ENCODE measurements at places on chromosomes 11 and 22.

DNA sequence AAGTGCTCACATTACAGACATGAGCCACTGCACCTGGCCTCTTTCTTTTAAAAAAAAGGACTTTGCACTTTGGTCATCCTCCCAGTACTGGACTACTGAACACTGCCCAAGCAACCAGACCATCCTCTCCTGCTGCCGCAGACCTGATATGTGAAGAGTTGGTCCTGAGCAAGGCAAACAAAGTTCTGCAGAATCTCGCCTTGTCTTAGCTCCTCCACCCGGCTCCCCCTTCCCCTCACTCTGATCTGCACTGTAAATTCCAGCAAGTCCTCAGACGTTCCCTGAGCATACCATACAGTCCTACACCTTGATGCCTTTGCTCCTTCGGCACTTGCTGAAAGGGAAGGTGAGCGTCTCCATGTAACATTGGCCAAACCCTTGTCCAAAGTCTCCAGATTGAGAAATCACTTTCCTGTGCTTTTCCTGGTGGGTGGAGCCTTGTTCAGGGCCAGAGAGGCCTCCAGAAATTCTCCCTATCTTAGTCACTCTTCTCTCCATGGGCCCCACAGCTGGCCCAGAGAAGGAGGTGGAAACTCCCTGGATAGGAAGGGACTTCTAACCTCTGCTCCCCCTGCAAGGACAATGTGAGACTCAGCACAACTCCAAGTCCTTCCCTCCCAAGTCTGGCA, 47.0 kb upstream of the TIMP3 start:
- DNase-seq = peak; percentile 60

DNA sequence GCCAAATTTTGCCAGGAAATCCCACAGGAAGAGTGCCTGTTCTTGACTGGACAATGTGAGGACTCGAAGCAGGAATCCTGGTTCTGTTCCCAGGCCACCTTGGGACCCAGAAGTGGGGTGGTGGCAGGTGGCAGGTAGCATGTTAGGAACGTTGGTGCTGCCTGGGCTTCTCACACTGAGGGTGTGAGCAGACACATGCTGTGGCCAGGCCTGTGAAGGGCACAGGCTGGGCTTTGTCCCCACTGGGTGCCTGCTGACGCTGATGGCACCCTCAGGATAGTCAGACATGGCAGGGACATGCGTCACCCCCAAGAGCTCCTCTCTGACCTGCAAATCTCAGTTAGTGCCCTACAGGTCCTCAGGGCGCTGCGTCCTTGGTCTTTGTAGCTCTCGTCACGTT, 21.1 kb upstream of the NECTIN1 start:
- no peak for DNase-seq

DNA sequence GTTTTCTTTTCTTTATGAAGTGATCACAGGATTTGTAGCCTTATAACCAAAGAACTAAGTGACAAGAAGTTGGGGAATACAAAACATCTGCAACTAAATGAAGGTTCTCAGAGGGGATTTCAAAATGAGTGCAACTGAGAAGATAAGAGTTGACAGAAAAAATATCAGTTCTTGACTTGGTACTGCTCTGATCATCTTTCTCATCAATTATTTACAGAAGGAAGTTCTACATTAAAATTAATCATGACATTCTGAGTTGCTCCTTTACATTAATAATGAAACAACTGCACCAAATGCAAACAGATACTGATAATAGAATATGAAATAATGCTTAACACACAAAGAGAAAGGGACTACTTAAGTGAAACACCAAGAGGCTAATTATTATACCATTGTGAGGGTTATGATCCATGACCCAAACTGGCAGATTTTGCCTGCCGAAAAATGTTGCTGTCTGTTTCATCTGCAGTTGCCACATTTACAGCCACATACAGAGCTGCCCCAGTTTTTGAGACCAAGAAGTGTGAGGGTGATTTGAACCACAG, 561.9 kb upstream of the ANO5 start:
- DNase-seq = no peak

DNA sequence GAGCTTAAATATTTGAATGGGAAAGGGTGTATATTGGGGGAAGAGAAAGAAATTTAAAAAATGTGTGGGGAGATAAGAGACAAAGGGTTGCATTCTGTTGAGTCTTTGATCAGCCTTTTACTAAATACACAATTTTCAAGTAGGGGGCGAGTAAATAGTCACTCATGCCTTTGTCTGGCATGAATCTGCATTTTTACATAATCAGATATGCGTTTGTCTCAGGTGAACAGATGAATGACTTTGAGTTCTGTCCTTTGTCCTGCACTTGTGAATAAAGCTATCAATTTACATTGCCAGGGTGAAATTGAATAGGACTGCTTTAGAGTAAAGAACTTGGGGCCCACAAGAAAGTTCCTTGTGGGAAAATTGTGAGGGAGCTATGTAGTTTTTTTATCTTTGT, 523.6 kb upstream of the LUZP2 start:
- peak; percentile 11 for DNase-seq

DNA sequence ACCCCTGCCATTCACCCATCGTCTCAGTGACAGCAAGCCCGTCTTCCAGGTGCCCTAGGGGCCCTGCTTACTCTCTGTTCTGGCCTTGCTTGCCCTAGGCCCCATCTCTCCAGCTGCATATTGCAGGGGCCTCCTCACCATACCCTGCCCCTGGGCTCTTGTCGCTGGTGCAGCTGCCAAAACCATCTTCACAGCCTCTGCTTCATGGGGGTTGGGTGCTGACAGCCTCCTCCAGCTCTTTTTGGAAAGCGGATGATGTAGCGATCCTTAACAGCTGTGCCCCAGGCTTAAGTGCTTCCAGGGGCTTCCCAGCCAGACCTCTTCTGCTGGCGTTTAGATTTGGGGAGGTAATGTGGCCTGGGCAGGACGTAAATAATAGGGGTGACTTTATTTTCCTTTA, 61.2 kb upstream of the SUSD2 start:
- DNase-seq = no peak

- no peak for DNase-seq
Observed at GRCh38 chr11:95301474-95301873, 70.5 kb upstream of the SESN3 start.

DNA sequence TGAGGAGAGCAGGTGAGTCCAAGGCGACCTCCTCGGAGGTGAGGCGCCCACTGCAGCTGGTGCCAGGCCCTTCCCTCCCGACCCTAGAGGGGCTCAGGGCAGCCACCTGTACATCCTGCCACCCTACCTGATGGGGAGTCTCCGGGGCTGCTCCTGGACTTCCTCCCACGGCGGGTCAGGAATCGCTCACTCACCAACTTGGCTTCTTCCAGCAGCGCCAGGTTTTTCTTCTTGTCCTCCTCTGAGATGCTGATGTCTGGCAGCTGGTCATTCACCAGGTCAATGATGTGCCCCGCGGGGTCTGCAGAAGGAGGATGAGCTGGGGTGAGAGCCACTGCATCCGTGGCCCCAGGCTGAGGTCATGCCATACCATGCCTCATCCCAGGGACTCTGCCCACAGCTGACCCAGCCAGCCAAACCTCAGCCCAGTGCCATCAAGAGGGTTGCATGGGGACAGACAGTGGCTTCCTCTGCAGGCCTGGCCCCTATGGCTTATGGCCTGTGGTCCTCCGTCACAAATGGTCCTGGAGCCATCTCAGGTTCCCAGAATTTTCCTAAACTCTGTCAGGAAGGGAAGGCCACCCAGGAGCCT, 61.0 kb upstream of the LYVE1 start:
- DNase-seq = no peak

- no peak for DNase-seq
Observed at GRCh38 chr11:74970852-74971395, 17.8 kb upstream of the NEU3 start.

DNA sequence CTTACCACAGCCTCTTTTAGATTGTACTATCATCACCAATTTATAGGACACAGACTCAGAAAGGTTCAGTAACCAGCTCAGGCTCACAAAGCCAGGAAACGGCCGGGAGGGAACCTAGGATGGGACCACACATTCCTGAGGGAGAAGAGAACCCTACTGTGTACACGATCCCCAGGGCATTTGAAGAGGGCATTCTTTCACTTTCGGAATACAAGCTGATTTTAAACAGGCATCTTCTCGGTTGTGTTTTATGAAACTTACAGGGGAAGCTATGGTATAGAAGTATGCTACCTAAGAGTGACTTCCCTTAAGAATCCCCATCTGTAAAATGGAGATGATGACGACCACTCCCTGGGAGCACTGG, 19.0 kb downstream of the SMCO4 start:
- peak; percentile 13 for DNase-seq

DNA sequence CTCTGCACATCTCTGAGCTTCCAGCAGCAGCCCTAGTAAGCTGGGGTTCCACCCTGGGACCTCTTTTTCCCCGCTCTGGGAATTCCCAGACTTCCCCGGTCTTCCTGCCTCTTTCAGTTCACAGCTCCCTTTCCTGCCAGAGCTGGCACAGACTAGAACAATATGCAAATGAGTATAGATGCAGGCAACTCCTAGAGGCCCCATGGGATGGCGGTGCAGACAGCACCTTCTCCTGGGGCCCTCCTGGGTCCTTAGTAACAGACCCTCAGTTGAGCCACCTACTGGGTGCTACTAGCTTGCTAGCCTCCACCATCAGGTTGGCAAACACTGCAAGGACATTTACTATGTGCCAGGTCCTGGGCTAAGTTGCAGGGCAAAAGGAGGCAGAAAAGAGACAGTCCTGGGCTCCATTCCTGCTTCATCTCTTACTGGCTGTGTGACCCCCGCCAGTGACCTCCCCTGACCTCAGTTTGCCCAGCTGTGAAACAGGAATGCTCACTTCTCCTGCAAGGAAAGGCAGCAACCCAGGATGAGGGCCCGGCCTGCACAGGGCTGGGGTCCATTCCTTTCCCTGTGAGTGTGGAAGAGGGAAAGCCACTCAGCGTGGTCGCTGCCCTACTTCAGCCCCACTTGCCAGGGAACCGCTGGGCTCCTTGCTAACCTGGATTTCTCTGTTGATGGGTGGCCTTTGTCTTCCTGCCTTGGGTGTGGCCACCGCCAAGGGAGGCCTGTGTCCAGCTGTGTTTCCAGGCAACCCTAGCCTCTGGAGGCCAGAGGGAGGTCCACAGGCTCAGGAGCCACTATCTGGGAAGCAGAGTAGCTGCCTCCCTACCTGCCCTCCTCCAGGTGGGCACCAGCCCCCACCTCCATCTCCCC, 7.3 kb downstream of the RELT start:
- no peak for DNase-seq

- no peak for DNase-seq
Observed at GRCh38 chr11:120908461-120909181, 115.3 kb upstream of the TBCEL start.

DNA sequence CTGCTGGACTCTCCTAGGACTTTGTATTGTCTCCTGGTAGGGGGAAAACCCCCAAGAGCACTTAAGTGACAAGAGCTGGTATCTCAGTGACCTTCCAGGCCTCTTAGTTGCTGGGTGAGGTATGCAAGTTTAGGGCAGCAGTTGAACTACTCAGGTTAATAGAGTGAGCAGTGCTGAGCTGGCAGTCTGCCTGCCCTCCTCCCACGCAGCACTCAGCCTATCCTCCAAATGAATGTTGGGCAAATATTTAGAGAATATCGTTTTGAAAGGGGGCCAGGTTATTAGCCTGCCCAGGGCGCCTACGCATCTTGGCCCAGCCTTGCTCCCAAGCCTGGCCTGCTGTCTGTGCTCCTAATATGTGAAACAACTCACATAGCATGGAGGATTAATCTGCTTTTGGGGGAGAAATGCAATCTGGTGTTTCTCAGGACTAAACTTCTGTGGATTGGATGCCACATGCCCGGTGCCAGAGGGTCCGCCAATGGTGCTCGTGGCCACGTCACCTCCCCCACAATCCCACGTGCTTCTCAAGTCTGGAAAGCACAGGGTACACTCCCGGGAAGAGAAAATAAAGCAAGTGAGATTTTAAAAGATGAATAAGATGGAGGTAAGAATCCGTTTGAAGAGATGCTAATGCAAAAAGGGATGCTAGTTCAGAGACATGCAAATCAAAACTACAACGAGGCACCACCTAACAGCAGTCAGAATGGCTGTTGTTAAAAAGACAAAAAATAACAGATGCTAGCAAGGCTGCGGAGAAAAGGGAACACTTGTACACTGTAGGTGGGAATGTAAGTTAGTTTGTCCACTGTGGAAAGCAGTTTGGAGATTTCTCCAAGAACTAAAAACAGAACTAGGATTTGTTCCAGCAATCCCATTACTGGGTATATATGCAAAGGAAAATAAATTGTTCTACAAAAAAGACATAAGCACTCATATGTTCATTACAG, 67.7 kb downstream of the SPON1 start:
- no peak for DNase-seq

DNA sequence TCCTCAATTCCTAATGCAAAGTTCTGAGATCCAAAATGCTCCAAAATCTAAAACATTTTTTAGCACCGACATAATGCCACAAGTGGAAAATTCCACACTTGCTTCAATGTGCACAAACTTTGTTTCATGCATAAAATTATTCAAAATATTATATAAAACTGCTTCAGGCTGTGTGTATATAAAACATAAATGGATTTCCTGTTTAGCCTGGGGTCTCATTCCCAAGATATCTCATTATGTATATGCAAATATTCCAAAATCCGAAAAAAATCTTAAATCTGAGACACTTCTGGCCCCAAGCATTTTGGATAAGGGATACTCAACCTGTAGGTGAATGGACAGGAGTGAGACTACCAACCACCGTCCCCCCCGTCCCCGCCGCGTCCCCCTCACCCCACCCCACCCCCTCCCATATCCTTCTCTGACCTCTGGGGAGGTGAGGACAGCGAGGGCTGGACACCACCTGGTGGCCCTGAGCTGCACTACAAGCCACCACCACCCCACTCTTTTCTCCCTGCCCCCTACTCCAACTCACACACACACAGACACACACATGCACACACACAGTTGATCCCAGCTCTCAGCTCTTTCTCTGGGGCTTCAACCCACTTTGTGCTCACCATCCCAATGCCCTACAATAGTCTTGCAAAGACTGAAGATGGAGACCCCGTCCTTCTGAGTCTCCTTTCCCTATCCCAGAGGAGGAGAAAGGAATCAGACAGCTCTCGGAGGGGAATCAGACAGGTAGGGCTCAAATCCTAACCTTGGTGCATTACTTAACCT, 101.0 kb downstream of the PDE2A start:
- peak; percentile 29 for DNase-seq

DNA sequence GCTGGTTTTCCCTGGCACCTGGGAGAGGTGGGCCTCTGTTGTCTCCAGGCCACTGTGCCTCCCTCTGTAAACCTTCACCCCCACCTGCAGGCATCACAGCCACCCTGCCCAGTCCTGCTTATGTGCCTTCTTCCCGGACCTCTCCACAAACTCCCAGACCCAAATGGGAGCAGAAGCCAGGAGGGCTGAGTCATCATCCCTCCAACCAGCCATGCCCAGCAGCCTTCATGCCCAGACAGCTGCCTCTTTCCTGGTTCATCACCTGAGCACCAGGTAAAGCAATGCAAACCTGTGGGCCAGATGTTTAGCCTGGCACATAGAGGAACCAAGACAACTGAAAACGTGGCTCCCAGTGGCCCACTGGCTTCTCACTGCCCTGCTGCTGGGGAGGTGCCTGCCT, 2.1 kb upstream of the TMPRSS4 start:
- DNase-seq = no peak

GRCh38 chr11:122647736-122648275, 7.7 kb upstream of the UBASH3B start:
- no peak for DNase-seq

Measured in fibroblast of skin of back (primary cell).